ENCODE measurements at places on chromosomes 5 and 9.

GRCh38 chr5:150434464-150434863, 15.1 kb downstream of the RPS14 start:
- DNase-seq: no peak

- DNase-seq: no peak
Observed at GRCh38 chr5:125657936-125658335, 765.3 kb upstream of the GRAMD2B start.

GRCh38 chr9:133637451-133638055, 1.4 kb downstream of the DBH start:
- DNase-seq: no peak

DNA sequence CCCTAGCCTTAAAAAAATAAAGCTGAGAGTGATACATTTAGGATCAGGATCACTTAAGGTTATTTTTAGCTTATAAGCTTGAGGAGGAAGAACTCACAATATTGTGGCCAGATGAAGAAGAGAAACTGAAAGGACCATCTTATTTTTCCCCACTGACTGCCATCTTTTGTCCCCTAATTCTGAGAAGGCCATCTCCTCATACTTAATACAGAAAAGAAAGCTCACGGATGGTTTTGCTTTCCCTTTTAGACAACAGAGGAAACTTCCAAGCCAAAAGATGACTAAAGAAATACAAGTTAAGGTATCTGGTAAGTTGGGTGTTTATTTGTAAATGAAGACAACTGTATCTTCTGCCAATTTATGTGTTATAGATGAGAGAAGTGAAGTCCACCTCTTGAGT, 36.4 kb downstream of the ERAP1 start:
- no peak for DNase-seq

DNA sequence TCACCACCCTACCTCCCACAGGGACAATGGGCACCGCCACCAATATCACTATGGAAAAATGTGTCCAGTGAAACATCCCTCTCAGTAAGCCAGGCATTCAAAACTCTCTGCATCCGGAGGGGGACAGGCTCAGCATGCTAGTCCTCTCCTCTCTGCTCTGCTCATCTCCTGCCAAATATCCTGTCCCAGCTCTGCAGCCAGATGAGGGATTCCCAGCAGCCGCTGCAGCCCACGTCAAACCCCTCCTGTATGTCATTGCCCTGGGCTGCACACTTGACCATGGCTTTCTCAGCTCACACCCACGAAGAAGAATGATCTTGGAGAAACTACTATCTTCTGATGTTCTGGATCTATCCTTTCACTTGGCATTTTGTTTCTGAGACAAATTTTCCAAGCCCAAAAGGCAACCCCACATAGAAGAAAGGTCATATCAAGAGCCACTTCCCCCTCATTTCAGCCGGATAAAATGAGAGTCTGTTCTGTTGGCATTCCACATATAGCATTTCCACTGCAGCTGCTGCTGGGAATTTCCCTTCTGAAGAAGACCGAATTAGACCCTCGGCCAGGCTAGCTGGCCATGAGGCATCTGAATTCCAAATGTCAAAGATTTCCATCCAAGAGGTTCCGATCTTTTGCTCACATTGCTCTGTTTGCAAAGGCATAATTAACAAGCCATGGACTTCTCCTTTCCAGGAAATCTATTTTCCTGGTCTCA, 338.0 kb downstream of the ACTL7B start:
- DNase-seq: no peak

DNA sequence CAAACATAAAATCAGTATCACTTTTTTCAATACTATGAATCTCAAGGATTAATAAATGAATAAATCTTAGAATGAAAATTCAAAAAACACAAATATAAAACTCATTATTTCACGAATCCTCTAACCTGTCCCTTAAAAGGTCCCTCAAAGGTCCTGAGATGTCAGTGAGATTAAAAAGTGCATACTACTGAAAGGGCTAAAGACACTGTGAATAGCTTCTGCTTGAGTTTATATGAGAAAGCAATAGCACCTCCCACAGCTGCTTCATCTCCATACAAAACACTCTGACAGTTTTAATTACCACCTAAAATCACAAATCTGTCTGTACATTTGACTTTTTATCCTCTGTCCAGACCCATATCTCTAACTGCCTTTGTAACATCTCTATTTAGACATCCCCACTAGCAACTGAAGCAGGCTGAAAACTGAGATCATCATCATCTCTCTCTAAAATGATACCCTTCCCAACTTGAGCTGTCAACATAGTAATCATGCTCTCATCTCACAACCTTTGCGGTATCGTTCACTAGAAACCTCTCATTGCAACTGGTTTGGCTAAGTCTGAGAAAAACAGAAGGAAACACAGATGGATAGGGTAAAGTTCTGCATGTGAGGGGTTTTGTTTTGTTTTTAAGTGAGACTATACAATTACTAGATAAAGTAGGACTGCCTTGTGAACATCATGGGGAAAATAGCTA, 56.3 kb downstream of the TBCA start:
- no peak for DNase-seq

DNA sequence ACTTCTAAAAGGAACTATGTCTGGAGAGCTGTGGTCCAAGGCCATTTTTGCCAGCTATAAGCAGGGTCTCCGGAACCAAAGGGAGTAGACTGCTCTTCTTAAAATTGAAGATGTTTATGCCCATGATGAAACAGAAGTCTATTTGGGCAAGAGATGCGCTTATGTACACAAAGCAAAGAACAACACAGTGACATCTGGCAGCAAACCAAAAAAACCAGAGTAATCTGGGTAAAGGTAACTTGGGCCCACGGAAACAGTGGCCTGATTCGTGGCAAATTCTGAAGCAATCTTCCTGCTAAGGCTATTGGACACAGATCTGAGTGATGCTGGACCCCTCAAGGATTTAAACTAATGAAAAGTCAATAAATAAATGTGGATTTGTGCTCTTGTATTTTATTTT, 29.7 kb upstream of the GLDC start:
- DNase-seq: no peak

DNA sequence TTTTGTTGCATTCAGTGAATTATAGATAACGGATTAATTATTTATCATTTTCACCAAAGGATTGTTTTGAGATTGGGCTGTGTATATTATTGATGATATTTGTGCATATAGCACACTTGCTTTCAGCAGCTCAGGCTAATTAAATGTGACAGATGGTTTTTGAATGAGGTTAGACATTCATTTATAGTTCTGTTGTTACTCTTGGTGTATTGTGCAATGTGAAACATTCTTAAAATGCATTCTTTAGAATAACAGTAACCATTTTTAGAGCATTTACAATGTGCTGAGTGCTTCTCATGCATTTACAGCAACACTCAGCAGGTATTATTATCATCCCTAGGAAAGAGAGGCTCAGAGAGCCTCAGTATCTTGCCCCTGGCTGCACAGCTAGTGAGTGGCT, 23.8 kb downstream of the NANS start:
- no peak for DNase-seq

- DNase-seq: no peak
Observed at GRCh38 chr5:157744051-157745011, 819 bp downstream of the LSM11 start.

DNA sequence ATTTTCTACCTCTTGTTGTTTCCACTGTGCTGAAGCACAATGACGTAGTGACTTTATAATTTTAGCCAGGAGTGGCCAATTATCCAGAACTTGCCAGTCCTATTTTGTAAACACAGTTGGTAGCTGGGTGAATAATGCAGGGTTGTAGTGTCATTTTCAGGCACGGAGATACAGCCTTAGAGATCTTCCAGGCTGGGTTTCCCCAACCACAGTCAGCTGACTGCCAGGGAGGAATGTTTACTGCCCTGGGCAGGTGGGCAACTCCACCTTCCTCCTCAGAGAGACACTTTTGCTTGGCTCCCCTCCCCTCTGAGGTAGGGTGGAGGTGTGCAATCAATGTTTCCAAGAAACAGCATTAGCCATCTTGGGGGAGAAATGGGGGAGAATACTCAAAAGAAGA, 228.1 kb upstream of the NR4A3 start:
- DNase-seq: no peak

DNA sequence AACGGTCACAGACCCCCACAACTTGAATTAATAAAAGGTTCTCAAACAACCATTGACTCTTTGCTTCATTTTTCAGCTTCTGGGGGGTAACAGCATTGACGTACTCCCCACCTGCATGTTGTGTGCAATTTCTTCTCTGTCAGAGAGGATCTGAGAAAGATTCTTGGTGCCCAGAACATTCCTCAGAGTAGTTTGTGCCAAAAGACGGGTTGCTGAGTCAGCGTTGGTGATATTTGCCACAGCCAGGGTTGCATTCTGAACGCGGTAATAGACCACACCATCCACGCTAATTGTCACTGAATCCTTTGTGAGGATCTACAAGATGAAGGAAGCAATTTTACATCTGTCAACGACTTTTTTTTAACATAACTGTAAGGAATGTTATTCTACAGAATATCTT, 21.0 kb downstream of the STOM start:
- no peak for DNase-seq

GRCh38 chr5:33118761-33119415, 321.9 kb upstream of the TARS1 start:
- no peak for DNase-seq

GRCh38 chr9:99431103-99431502, 209.0 kb downstream of the SEC61B start:
- no peak for DNase-seq

DNA sequence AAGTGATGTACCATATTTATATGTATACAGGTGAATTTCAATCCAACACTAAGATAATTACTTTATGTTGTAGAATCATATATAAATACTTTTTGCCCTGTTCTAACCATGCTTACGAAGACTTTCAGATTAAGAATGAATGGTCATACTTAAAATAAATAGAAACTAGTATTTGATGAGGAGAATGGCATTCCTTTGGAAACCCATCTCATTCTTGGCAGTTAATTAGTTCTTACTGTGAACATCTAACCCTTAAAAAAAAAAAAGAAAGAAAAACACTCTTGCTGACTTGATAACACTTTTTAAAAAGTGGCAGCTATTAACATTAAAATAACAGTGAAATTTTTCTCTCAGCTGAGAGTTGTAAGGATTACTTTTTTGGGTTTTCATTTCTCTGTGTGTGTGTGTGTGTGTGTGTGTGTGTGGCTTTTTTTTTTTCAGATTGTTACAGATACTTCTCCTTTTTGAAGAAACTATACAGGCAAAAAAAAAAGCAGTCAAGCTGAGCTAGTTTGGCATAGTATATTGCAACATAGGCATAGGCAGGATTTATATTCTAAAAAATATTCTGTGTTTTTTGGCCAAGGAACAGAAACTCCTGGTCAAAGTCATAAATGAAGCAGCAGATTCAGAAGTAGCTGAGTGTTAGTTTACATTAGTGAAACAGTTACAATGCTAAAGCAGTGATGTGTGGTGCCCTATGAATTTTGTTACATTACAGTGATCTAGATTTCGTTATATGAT, 163.5 kb downstream of the CD180 start:
- DNase-seq: no peak

GRCh38 chr5:52947851-52948250, 41.3 kb upstream of the ITGA2 start:
- DNase-seq: no peak

GRCh38 chr9:34635556-34635955, 2.0 kb downstream of the SIGMAR1 start:
- DNase-seq: no peak

DNA sequence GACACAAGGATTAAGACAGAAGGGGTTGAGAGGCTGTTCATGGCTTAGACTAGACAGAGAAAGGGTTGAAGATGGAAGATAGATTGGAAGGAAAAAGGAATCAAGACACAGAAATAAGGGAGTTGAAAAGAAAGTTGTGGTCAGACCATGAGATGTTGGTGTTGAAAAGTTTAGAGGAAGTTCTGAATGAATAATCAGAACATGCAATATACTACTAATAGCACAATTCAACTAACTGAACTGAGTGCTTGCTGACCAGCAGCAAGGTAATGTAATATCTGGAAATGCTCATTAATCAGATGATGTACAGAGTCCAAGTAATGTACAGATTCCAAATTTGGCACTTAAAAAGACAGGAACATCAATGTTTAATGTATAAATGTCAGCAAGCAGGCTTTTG, 10.6 kb upstream of the NNT start:
- no peak for DNase-seq

DNA sequence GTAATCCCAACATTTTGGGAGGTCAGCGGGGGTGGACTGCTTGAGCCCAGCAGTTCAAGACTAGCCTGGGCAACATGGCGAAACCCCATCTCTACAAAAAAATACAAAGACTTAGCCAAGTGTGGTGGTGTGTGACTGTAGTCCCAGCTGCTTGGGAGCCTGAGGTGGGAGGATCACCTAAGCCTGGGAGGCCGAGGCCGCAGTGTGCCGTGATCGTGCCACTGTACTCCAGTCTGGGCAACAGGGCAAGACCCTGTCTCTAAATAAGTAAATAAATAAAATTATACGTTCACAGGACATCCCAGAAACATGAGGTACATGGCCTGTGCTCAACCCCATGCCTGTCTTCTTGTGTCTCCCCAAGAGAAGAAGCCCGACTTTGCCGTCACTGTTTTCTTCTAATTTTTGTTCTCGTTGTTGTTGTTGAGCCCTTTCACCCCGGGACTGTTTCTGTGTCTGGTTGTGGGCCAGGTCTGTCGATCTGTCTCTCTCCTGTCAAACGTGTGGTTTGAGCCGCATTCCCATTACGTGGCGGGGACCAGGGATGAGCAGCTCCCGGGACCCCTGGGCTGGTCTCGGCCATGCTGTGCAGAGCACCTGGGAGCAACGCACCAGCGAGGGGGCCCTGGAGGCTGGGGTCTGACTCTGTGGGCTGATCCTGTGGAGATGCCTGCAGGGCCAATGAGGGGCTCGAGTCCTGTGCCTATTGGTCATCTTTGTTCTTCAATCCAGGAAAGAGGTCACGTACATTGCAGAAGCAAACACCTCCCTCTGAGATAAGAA, 32.2 kb downstream of the NACC2 start:
- DNase-seq: no peak

GRCh38 chr5:126437721-126438120, 14.5 kb downstream of the GRAMD2B start:
- DNase-seq: no peak

- DNase-seq: no peak
Observed at GRCh38 chr5:22242532-22242931, 610.6 kb downstream of the CDH12 start.

DNA sequence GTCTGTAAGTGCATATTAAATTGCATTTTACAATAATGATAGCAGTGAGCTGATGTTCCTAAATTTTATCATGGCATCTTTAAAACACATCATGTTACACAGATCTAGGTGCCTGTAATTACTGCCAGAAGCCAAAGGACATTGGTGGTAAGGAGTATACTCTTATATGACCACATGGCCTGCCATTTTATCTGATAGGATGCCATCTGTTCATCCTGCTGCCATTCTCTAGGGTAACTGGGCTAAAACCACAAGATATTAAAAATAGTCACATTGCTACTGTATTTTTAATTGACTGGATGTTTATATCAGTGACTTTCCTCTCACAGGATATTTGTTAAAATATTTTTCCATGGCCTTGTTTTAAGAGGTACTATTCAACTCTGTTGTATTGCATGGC, 53.1 kb downstream of the HCN1 start:
- DNase-seq: no peak

DNA sequence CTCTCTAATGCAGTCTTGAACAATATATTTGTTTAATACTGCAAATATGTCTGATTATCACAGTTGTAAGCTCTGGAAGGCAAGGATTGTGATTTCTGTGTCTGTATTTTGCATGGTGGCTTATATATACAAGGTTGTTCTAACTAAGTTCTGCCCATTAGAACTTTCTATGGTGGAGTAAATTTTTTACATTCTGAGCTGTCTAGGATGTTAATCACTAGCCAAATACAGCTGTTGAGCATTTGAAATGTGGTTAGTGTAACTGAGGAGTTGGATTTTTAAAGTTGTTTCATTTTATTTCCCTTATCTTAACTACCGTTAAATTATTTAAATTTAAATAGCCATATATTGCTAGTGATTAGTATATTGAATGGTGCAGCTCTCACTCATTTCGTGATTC, 64.3 kb upstream of the DMRTA1 start:
- DNase-seq: no peak

Measured in SHP77 treated with DMSO at 0.1 percent for 48 hours (cell line).